ENCODE measurements at places on chromosomes 4 and X. TPM values are rescaled to one million over a fixed set of nuclear protein-coding genes. Genes with fewer than 3 reads are reported as not detected.

CLGN gene
- total RNA-seq = 5.4 TPM

VSIG4 gene
- not detected for total RNA-seq

TCEANC gene
- total RNA-seq = 1.3 TPM

EGF gene
- total RNA-seq = 0.48 TPM

MAGEA12 gene
- 0.15 TPM for total RNA-seq

PABPC1L2B gene
- total RNA-seq = not detected

HSPA4L gene
- total RNA-seq = 7.8 TPM

PGAM4 gene
- total RNA-seq = 0.44 TPM

NOCT gene
- total RNA-seq = 8.4 TPM

FGF13 gene
- not detected for total RNA-seq

HNRNPD gene
- total RNA-seq = 366 TPM

CXCR3 gene
- total RNA-seq = 0.11 TPM

EDNRA gene
- total RNA-seq = 0.30 TPM

CFAP99 gene
- total RNA-seq = 0.13 TPM

SSX4B gene
- not detected for total RNA-seq

MTNR1A gene
- total RNA-seq = 0.88 TPM

G6PD gene
- total RNA-seq = 1,603 TPM
